ENCODE measurements at places on chromosomes 7 and 10.

DNA sequence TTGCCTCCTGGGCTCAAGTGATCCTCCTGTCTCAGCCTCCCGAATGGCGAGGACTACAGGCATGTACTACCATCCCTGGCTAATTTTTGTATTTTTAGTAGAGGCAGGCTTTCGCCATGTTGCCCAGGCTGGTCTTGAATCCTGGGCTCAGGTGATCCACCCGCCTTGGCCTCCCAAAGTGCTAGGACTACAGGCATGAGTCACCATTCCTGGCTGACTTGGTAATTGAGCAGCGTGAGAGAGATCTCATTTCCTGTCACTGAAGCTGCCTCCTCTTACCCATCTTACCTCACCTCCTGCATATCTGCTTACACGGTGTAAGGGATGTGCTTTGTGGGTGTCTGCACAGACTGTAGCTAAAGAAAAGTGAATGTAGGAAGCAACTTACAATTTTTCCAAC, 9.7 kb downstream of the IFIT3 start:
- DNase-seq, result peak; percentile 78

- no peak for DNase-seq
These were observed 18.9 kb downstream of the OPTN start for GRCh38 chr10:13118784-13119410.

GRCh38 chr7:91240376-91240941, 23.8 kb upstream of the FZD1 start:
- no peak for DNase-seq

DNA sequence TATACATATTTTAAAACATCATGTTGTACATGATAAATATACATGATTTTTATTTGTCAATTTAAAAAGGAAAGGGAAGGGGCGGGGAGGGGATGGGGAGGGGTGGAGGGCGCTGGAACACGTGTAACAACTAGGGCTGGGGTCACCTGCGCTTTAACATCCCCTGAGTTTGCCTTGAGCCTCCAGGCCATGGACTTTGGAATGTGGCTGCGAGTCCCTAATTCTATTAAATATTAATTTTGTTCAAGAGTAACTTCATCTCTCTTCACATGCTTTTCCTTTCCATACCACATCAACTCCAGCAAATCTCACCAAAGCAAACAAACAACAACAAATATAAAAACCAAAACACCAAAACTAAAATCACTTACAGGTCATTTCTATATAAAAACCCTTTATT, 10.6 kb downstream of the IFIT5 start:
- no peak for DNase-seq

- DNase-seq, result no peak
These were observed 1125.7 kb downstream of the XPNPEP1 start for GRCh38 chr10:108797573-108797972.
